Cardiac atrium fibroblast (primary cell): ENCODE measurements at places on chromosomes 7 and 10. TPM values are rescaled to one million over a fixed set of nuclear protein-coding genes. Genes with fewer than 3 reads are reported as not detected.

The ZNF212 gene
- total RNA-seq = 3.1 and 3.8 TPM in 2 replicates

The LIPF gene
- not detected in 2 replicates for total RNA-seq

The AOAH gene
- not detected in 2 replicates for total RNA-seq

The BMPER gene
- total RNA-seq = 23.5 and 29.8 TPM in 2 replicates

The TRIM4 gene
- 26.5 and 30.5 TPM in 2 replicates for total RNA-seq

The TRPV6 gene
- total RNA-seq = not detected in 2 replicates

The PTF1A gene
- not detected in 2 replicates for total RNA-seq

The WNT2 gene
- not detected in 2 replicates for total RNA-seq

The DNMBP gene
- total RNA-seq = 12.5 and 15.6 TPM in 2 replicates

The BHLHA15 gene
- total RNA-seq = 1.8 TPM in 1 of 2 replicates, not detected in the other

The OLAH gene
- under 0.01 and 1.6 TPM in 2 replicates for total RNA-seq

The PIP gene
- 0.32 and 2.9 TPM in 2 replicates for total RNA-seq

The OR2A42 gene
- not detected in 2 replicates for total RNA-seq

The SPDYE8 gene
- not detected in 2 replicates for total RNA-seq

The STAG3 gene
- 0.16 and 1.8 TPM in 2 replicates for total RNA-seq

The MRC1 gene
- total RNA-seq = under 0.01 TPM in 1 of 2 replicates, not detected in the other

The FAM185A gene
- 3.1 and 5.5 TPM in 2 replicates for total RNA-seq

The ACTL6B gene
- not detected in 2 replicates for total RNA-seq

The GARIN1A gene
- under 0.01 and 0.72 TPM in 2 replicates for total RNA-seq

The CUZD1 gene
- 0.16 and 0.18 TPM in 2 replicates for total RNA-seq

The INA gene
- 0.36 and 0.97 TPM in 2 replicates for total RNA-seq

The REEP3 gene
- 46.4 and 52.5 TPM in 2 replicates for total RNA-seq

The NANOS1 gene
- 8.7 and 14.3 TPM in 2 replicates for total RNA-seq

The ADGRA1 gene
- total RNA-seq = not detected in 2 replicates

The CALHM1 gene
- total RNA-seq = not detected in 2 replicates

The LUC7L2 gene
- total RNA-seq = 23.5 and 29.2 TPM in 2 replicates
